ENCODE measurements at places on chromosomes 6 and 20. TPM values are rescaled to one million over a fixed set of nuclear protein-coding genes. Genes with fewer than 3 reads are reported as not detected.

Gene RNF8
- 25.1 TPM for total RNA-seq

Gene SAMD10
- total RNA-seq: not detected

Gene NT5E
- 40.7 TPM for total RNA-seq

Gene SPTLC3
- total RNA-seq: not detected

Gene OR2J2
- not detected for total RNA-seq

Gene HIVEP2
- total RNA-seq: 2.9 TPM

Gene MUCL3
- total RNA-seq: 0.08 TPM

Gene BPIFB2
- not detected for total RNA-seq

Gene NR2E1
- 0.09 TPM for total RNA-seq

Gene SLC17A3
- total RNA-seq: 0.87 TPM

Gene RPN2
- 260 TPM for total RNA-seq
